ENCODE measurements at places on chromosomes 16 and 17.

- DNase-seq, result no peak
Measured at GRCh38 chr17:28573040-28573380, 1.7 kb upstream of the PIGS start.

DNA sequence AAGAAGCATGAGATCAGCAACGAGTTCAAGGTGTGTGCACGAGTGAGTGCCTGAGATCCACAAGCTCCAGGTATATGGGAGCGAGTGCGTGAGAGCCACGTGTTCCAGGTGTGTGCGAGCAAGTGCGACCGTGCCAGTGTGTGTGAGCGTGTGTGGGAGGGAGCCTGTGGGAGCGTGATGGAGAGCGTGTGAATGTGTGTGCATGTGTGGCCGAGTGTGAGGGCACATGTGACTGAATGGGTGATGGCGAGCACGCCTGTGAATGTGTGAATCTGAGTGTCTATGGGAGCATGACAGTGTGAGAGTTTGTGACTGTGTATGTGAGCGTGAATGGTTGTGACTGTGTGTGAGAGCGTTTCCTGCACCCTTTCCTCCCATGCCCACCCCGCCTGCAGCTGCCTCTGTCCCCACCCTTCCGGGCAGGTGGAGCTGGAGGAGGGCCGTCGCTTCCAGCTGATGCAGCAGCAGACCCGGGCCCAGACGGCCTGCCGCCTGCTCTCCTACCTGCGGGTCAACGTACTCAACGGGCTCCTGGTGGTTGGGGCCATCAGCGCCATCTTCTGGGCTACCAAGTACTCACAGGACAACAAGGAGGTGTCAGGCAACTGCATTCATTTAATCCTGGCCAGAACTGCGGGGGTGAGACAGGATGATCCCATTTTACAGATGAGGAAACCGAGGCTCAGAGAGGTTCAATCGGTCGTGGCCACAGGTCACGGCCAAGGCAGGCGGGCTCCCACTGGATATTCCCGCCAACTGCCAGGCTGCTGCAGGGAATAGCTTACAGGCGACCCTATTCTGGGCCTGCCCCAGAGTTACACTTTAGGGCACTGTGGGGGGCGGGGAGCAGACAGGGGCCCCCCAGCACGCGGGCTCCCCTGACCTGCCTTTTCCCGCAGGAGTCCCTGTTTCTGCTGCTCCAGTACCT lies 3.7 kb downstream of the TMC8 start:
- peak; percentile 82 for DNase-seq

DNA sequence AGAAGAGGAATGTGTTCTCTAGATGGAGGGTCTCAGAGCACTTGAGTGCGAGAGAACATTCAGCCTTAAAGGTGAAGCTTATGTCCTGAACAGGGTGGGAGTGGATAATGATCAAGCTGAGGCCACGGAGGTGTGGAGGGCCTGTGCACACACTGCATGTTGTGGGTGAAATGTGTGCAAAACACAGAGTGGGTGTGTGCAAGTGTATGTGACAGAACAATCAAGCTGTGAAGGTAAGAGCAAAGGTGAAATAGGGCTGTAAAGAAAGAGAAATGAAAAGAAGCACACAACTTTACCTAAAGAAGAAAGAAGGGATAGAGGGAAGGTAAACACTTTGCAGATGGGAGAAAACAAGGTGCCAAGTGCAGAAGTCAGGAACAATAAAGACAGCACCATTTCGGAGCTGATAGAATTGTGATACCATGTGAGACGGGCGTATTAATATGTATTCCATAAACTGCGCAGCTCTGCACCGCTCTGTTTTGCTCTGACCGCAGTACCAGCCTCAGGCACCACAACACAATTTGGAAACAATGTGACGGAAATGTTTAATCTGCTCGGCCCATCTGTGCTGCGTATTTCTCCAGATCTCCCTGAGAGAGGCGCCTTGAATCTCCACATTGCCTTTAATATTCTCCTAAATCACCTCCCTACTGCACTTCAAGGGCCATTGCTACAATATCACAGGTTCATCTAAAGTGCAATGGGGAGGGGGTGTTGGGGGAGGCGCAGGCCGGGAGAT lies 40.6 kb downstream of the SNX11 start:
- no peak for DNase-seq

DNA sequence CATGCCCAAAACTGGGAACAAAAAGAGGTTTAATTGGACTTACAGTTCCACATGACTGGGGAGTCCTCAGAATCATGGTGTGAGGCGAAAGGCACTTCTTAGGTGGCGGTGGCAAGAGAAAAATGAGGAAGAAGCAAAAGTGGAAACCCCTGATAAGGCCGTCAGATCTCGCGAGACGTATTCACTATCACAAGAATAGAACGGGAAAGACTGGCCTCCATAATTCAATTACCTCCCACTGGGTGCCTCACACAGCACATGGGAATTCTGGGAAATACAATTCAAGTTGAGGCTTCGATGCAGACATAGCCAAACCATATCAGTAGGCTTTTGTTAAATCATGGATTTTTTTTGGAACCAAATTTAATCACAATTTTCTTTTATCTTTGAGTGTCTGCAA lies 24.4 kb downstream of the RBL2 start:
- no peak for DNase-seq

DNA sequence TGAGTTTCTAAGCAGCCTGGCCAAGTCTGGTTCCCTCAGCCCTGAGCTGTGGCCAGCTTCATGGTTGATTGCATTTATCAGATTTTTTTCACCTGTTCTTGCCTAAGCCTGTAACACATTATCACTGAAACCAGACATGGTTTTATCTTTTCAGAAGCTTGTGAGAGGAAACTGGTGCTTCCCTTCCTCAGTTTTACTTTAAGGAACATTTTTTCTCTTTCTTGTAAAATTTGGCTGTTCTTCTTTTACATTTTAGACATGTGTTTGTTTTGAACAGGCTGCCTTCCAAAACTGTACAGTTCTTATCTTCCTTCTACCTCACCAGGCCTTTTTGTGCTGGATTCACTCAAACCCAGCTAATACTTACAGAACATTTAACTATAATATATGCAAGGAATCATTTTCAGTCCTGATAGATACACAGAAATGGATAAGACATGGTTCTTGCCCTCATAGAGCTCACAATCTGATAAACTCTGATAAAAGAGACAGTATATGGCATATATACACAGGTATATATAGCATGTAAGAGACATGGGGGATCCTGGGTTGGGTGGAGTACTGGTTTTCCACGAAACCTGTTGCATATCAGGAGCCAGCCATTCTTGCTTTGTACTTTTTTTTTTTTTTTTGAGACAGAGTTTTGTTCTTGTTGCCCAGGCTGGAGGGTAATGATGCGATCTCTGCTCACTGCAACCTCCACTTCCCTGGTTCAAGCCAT lies 44.5 kb downstream of the ZNRF1 start:
- no peak for DNase-seq

Data from ecto neural progenitor cell (in vitro differentiated cells).